ENCODE measurements at places on chromosomes 6 and 20. TPM values are rescaled to one million over a fixed set of nuclear protein-coding genes. Genes with fewer than 3 reads are reported as not detected.

DNA sequence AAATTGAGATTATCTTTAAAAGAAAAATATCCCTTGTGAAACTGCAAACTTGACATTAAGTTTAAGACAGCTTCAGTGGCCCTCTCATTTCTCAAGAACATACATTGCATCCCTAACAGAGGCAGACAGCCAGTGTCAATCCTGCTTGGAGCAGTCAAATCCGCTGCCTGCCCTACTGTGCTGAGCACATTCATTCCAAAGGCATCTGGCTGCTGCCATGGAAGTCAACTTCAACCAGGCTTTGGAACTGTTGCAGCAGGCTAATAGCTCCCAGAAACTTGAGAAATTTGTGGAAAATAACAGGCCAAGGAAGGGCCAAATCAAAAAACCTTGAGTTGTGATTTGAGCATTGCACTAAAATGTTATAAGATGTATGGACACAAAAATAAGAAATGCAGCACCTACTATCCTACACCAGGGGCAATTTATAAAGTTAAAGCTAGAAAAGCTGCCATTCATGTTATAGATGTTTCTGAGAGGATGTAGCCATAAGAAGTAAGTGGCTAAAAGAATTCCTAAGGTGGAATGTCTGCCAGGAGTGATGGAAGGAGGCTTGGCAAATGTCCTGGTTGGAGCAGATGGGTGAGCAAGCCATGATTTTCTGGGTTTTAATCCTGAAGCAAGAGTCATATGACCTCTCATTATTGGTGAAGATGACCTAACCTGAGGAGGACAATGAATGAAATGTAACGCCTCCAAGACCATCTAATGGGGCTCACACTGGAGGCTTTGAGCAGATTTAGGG, 31.4 kb upstream of the HAO1 start:
- DNase-seq: no peak

- peak; percentile 44 for DNase-seq
Measured at GRCh38 chr20:1391640-1392442, 1.0 kb downstream of the FKBP1A start.

GRCh38 chr20:62971950-62972844, 19.7 kb downstream of the SLC17A9 start:
- peak; percentile 71 for DNase-seq

GRCh38 chr6:113144117-113144516, 713.0 kb upstream of the MARCKS start:
- no peak for DNase-seq

GRCh38 chr6:3918469-3918868, 69.3 kb downstream of the FAM50B start:
- DNase-seq: no peak

- no peak for DNase-seq
Measured at GRCh38 chr6:36136551-36136950, 6.2 kb downstream of the MAPK13 start.

GRCh38 chr20:4131911-4132310, 116.6 kb upstream of the RNF24 start:
- no peak for DNase-seq

- DNase-seq: no peak
Measured at GRCh38 chr20:46129955-46130481, 11.9 kb downstream of the CD40 start.

DNA sequence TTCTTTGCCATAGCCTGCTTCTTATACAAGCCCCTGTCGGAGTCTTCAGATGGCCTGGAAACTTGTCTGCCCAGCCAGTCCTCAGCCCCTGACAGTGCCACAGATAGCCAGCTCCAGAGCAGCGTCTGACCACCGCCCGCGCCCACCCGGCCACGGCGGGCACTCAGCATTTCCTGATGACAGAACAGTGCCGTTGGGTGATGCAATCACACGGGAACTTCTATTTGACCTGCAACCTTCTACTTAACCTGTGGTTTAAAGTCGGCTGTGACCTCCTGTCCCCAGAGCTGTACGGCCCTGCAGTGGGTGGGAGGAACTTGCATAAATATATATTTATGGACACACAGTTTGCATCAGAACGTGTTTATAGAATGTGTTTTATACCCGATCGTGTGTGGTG, 29.5 kb downstream of the SLCO4A1 start:
- no peak for DNase-seq

- no peak for DNase-seq
Measured at GRCh38 chr6:31574106-31575061, 981 bp upstream of the TNF start.

DNA sequence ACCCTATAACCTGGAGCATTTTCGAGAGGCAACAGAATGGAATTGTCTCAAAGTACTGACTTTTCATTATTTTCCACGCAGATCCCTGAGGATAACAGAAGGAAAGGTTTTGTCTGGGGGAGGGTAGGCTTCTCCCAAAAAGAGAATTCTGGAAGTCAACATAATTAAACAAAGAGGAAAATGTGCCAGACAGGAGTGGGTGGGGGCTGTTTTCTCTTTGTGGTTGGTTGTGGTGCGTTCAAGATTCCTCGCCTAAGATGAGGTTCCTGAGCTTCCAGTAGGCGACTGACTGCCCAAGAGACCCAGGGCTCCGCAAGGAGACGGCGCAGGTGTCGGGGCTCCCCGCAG, 70.4 kb downstream of the SOX4 start:
- DNase-seq: no peak

- no peak for DNase-seq
Measured at GRCh38 chr6:159038914-159039884, 5.6 kb downstream of the TAGAP start.

DNA sequence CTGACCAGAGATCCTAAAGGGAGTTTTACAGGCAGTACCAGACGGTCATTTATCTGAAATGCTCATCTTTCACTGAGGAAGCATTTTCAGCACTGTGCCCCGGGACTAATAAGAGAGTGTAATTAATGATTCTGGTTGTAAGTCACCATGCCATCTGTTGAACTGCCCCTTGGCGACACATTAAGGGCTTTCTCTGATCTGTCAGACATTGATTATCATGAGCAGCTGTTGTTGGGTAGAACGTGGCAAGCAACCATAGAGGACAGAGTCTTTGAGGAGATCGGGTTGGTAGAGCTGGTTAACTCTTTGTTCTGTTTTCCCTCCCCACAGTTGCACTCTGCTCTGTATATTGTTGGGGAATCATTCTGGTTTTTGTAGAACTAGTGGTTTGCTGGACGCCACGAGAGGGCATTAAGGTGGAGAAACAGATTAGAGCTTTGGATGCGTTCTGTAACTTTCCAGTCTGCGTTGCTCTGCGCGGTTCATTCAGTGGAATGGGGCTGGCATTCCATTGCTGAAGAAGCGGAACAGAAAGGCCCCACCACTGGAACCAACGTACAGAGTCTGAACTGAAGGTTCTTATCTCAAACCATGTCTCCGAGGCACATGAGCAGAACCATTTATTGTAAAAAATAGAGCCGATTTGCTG, 34.3 kb downstream of the RPRD1B start:
- DNase-seq: no peak

GRCh38 chr6:116404696-116405095, 33.9 kb downstream of the DSE start:
- no peak for DNase-seq

DNA sequence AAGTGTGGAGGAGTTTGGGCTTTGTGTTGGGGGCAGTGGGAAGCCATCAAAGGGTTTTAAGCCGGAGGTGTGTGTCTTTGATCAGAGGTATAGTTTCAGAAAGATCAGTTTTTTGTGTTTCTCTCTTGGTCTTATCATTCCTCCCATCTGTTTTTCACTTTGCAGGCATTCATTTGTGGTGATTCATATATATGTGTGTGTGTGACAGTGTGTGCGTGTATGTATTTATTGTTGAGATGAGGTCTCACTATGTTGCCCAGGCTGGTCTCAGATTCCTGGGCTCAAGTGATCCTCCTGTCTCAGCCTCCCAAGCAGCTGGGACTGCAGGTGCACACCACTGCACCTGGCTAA, 11.1 kb upstream of the SERINC3 start:
- no peak for DNase-seq

DNA sequence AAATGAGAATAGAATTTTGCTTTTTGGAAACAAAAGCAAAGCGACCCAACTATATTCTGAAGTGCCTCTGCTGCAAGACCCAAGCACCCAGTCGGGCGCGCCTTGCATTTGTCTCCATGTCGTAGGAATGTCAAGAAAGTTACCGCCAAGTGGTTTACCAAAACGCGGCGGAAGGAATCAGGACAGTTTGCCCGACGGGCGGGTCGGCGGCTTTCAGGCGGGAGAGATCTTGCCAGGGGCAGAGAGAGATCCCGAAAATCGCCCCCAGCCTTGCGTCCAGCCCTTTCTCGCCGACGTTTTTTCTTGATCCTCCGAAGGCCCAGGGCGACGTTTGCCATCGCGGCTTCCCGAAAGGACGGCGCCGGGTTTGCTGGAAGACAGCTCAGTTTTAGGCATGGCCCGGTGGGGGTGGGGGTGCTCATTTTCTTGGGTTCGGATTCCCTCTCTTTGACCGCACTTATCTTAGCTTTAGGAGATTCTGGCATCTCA, 4.0 kb upstream of the LIN28B start:
- DNase-seq: no peak

- no peak for DNase-seq
Measured at GRCh38 chr6:26021001-26021349, 58.4 kb downstream of the TRIM38 start.

- no peak for DNase-seq
Measured at GRCh38 chr6:27472182-27472616, 706 bp downstream of the ZNF184 start.

The MLIP gene
- total RNA-seq: not detected

The GJA10 gene
- not detected for total RNA-seq

The GATA5 gene
- not detected for total RNA-seq

The UTRN gene
- 38.2 TPM for total RNA-seq

The GABRR2 gene
- total RNA-seq: not detected

The VSX1 gene
- not detected for total RNA-seq

The AVP gene
- not detected for total RNA-seq

The RRP36 gene
- total RNA-seq: 79.1 TPM

The BPIFB1 gene
- total RNA-seq: not detected

The NRSN1 gene
- not detected for total RNA-seq
